Lower lobe of right lung (tissue), 2 donors: ENCODE measurements at places on chromosomes 4 and X.

GRCh38 chr4:100189820-100190642 is at the start of gene DDIT4L:
Gene DDIT4L (minus strand): TSS chr4:100190468. CDS start chr4:100189983, 485 bp downstream.
- DNase-seq: peak; percentile 53

GRCh38 chr4:10015140-10015753 is 6.0 kb downstream of the SLC2A9 start:
- no peak for DNase-seq

DNA sequence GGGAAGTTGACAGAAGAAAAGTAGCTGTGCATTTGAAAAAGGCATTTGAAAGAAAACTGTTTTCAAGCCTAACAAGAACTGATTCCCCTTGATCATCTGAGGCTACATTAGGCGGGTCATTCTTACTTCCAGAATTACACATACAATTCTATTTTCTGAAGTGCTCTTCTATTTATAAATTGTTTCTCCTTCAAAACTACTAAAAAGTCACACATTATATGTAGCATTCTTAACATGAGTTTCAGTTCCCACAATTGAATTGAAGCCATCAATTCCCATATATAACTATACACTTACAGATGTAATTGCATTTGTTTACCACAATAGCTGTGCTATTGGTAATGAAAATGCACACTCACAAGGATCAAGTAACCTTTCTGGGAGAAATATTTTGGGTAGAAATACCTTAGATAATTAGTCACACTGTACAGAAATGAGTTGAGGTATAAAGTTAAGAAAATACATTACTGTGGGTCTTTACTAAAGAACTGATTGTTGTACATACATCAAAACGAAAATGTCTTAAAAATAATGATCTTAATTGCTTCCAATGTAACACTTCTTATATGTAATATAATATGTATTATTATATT is 1688.0 kb upstream of the AGA start:
- DNase-seq: no peak

- no peak for DNase-seq
Measured at GRCh38 chr4:98470831-98471230, 187.6 kb downstream of the TSPAN5 start.

GRCh38 chr4:180057891-180058671 is 2185.1 kb upstream of the TENM3 start:
- peak; percentile 43 for DNase-seq

DNA sequence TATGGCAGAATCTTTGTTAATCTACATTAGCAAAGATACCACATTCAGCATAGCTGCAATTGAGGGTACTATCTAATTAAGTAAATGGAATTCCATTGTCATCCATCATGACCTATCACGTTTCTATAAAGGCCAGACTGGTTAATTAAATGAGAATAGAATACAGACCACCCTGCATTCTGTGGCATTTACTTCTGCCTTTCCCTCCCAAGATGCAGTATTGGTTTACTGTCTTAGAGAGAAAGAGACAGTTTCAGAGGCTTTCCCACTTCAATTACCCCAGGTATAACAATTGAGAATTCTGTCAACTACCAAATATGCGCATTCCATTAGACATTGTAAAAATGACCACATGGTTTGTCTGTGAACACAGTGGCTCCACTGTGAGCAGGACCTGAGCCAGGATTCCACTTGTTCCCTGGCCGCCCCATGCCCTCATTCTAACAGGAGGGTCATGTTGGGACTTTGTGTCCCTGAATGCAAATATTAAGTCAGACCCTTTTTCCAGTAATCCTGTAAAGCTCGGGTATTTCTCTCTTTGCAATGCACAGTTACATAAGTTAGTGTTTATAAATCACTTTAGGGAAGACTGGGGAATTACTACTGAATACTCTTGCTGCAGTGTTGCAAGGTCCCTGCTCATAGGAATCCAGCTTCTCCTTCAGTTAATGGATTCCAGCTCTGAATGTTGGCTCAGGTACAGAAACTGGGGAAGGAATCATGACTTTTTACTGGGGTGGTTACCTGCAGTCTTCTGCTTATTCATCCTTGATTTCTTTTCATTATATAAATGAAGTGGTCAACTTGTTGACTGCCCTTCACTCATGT is 261.0 kb downstream of the PDGFC start:
- DNase-seq: no peak

- DNase-seq: peak; percentile 88
Measured at GRCh38 chr4:37603070-37603468, 83.1 kb downstream of the RELL1 start.

GRCh38 chr4:90580326-90580725 is 453.1 kb downstream of the CCSER1 start:
- DNase-seq: no peak
